ENCODE measurements at places on chromosomes 16 and 17.
A peak's percentile ranks its signal among the peaks of the same experiment; 100 is the strongest.

GRCh38 chr16:88924834-88925539, 52.0 kb downstream of the CBFA2T3 start:
- peak; percentile 94 for DNase-seq

DNA sequence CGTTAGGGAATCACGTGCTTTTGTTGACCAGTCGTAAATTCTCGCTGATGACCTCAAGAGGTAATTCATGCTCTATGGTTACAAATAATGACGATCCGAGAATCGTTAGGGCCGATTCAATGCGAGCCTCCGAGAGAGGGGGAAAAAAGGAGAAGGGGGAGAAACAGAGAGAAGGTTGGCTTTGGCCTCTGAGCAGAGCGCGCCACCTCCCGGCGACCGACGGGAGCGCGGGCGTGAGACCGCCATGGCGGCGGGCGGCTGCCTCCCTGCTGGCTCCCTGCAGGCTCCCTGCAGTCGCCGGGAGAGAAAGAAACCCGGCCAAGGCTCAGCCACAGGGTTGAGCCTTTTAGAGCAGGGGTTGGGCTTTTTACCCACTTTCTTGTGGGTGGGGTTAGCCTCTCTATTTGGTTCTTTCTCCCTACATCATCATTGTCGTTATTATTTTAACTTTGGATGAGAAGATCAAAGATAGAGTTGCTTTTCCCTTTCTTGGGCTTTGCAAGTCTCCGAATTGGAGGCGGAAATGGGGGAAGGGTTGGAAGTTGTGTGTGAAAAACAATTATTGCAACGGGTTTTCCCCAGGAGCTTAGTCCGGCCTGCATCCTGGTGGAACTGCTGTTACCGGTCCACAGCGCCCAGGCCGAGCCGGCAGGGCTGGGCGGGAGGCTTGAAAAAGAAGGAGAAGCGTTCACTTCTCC, 410 bp upstream of the HOXB5 start:
- peak; percentile 98 for DNase-seq

DNA sequence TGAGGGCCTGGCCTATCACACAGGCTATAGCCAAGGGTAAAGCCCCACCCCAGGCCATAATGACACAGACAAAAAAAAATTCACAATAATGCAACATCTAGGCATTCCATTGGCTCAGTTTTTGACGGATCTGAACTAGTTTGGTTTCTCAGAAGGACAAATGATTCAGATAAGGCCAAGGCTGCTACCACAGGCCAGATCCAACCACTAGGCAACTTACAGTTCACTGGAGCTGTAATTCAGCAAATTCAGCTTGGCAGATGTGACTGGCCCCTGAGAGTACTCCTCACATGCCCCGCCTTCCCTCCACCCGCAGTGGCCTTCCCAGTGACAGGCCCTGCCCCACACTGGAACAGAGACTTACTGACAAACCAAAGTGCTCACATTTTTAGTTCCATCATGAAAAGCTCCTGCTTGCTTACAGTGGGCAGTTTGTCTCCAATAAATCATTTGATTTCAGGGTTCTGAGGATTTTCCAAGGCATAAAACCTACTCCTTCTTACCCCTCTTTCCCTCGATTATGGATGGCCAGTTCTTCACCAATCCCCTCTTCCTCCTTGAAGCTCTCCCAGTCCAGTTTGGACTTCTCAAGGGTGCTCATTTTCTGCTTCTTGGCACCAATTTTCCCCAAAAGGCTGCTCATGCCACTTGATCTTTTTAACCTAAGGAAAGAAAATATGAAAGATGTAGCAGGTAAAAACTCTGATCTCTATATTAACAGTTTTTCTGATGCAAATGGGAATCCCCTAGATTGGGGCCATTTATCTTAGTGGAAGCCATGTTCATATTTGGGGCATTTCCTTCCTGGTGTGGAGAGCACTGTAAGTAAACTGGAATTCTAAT, 53.3 kb upstream of the BCAR1 start:
- no peak for DNase-seq

DNA sequence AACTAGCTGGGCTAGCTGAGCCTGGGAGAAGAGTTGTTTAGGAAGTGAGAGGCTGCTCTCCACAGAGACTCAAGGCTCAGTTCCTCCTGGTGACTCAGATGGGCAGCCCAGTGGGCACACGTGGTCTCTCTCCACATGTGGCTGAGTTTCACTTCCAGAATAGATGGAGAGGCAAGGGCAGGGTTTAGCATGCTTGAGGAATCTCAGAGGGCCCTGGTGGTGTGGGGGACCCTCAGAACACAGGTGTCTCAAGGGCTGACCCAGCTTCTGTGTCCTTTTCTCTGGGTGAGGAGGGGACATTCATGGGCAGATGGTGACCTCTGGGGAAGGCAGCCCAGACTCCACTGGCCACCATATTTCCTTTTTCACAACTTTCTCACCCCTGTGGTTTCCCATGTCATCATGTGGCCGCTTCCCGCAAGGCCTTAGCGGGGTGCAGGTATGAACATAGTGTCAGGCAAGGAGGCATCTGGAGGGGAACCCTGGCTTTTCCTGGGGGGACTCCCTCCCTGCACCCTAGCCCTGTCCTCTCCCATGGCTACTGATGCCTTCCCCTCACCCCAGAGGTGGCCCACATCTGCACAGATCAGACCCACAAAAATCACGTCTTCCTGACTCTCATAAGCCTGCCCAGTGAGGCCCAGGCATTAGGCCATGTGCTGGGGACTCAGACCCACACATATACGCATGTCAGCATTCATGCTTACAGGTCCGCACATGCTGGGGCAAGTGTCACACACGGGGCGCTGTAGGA, 3.3 kb downstream of the GRN start:
- DNase-seq: peak; percentile 16

GRCh38 chr16:10970065-10970464, 25.7 kb downstream of the CLEC16A start:
- no peak for DNase-seq

- DNase-seq: peak; percentile 83
These were observed 17.5 kb downstream of the SOCS1 start for GRCh38 chr16:11238272-11239202.

GRCh38 chr17:48356866-48357265, 73.1 kb downstream of the SKAP1 start:
- DNase-seq: no peak

GRCh38 chr17:41812381-41813151, at the start of gene FKBP10:
Gene FKBP10 (plus strand): TSS chr17:41813004. CDS start chr17:41813035, 31 bp downstream.
- peak; percentile 99 for DNase-seq

GRCh38 chr17:55434721-55435120, 13.1 kb upstream of the MMD start:
- no peak for DNase-seq

- no peak for DNase-seq
These were observed 1.0 kb downstream of the FZD2 start for GRCh38 chr17:44558334-44558709.

DNA sequence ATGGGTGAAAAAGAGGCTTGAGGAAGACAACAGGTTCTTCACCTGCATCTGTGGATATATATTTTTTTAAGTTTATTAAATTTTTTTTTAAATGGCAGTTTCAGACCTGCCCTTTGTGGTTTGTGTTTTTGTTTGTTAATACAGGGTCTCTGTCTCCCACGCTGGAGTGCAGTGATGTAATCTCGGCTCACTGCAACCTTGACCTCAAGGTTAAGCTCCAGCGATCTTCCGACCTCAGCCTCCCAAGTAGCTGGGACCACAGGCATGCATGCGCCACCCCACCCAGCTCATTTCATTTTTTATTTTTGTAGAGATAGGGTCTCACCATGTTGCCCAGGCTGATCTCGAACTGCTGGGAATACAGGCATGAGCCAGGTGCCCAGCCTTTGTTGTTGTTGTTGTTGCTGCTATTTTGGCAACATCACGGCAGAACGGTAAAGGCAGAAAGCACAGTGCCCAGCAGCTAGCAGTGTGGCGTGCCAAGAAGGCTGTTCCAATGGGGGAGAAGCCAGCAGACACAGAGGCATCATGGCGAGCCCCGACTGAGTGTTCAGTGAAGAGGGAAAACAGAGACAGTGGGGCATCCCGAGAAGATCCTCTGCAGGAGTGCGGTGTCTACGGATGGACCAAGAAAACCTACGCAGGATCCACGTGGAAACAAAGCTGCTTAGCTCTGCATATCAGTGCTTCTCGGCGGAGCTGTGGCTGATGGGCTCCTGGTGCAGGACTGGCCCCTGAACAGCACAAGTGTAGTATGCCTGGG, 19.6 kb downstream of the TMC6 start:
- DNase-seq: no peak

DNA sequence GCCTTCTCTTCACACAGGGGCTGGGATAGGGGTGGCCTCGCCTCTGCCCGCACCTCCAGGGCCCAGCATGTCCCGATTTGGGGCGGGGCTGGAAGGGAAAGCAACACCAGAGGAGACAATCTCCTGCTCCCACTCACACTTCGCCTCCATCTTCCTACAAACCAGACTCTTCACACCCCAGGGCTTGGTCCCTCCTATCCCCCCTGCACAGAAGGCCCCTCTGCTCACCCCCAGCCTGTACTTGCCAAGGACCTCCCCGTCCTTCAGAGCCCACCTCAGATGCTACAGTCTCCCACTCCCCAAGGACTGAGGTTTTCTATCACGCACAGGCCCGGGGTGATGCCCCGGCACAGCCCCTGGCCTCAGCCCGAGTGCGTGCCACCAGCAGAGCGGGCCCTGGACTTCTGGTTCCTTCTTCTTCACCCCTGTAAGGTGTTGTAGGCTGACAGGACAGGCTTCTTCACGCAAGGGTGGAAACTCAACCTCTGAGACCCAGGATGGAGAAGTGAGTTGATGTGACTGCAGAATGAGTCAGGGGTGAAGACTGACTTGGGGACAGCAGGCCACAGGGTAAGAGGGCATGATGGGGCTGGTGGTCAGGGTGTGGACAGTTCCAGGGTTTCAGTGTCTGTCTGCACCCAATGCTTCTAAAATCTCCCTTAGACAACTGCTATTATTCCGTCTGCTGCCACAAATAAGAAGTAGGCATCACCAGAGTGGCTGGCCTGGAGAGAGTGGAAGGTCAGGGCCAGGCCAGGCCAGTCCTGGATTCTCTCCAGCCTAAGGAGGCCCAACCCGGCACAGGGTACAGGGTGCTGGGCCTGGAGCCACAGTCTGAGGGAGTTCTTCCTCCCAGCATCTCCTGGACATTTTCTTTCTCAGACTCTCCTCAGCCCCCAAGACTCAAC, 2.5 kb downstream of the ITGAE start:
- no peak for DNase-seq

DNA sequence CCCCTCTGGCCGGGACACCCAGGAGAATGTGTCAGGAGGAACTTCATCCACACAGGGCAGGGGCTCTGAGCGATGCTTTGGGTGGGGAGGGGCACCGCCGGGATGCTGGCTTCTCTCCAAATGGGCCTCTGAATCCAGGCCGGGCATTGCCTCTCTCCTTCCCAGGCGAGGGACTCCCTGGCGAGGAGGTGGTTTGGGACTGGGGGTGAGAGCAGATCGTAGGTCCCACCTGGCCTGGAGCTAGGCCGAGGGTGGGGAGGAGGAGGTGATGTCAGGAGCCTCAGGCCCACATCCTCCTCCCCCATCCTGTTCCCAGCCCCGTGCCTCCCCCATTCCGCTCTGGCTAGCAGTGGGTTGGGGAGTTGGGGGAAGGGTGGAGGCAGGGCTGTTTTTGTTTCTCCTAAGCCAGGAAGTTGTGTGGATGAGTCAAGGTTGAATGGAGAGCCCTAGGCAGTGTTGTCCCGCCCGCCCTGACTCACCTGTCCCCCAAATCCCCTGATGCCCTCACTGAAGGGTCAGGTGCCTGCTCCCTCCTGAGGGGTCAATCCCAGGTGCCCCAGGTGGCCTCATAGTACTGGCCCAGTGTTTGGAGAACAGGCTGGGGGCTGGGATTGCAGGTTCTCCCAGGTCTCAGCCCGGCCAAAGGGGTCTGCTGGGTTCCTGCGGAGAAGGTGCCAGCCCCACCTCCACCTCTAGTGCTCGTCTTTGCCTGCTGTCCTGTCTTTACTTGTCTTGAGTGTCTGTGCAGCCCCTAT, 2.8 kb downstream of the GRB7 start:
- peak; percentile 92 for DNase-seq

GRCh38 chr17:66037221-66037620, 154.7 kb downstream of the CEP112 start:
- no peak for DNase-seq

- DNase-seq: no peak
These were observed 143.3 kb downstream of the STX8 start for GRCh38 chr17:9432134-9432885.

- DNase-seq: no peak
These were observed at the start of gene CD300E for GRCh38 chr17:74623693-74624093. Gene CD300E (minus strand): TSS chr17:74623738. CDS start chr17:74623621, 117 bp downstream.

GRCh38 chr16:89909777-89910716, 8.6 kb upstream of the MC1R start:
- DNase-seq: peak; percentile 98

- DNase-seq: no peak
These were observed 131.8 kb downstream of the STX8 start for GRCh38 chr17:9443811-9444210.

- DNase-seq: peak; percentile 56
These were observed 4.2 kb upstream of the AATF start for GRCh38 chr17:36944553-36944952.

DNA sequence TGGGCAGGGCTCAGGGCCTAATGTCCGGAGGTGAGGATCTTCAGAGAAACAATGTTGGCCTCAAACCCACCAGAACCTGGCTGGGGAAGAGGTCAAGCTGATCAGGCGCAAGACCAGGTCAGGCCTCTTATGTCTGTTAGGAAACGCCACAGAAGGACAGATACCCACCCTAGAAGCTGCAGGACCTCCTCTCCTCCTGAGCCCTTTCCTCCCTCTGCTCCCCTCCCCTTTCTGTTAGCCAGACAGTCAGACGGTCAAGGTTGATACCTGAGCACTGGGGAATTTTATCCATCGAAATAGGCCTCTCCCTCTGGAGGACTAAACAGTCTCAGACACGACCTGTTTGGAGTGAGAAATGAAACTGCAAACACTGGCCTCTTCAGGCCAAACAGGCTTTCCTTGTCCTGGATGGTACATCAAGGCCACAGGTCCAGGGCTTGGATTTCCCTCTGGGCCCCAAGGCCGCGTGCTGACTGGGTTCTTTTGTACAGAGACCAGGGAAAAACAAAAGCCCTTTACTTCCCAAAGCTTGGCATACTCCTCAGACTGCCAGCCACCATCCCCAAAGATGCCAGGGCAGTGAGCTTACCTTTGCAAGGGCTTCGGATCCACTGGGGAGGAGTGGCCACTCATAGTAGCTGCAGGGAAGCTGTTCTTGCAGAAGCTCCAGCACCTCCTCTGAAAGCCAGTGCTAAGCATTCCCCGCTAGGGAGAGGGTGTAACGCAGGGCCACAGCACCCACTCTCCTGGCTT, 135.8 kb downstream of the CCDC182 start:
- no peak for DNase-seq

DNA sequence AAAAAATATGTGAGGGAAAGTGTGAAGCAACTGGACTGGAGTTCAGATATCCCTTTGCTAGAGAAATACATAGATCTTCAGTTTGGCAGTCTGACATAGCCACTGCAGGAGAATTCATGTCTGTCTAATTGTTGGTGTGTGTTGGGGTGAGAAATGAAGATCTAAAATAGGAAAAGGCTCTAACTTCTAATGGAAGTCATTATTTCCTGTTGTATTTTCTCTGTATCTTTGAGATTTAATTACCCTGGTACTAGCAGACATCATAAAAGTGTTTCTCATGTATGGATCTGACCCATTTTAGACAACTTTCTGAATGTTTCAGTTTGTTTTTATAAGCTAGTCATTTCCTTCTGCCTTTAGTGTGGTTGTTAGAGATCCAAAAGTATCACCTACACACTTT, 128.3 kb downstream of the NLK start:
- no peak for DNase-seq

All from H7 (cell line).